Fibroblast of lung (primary cell): ENCODE measurements at places on chromosomes 5 and 9. TPM values are rescaled to one million over a fixed set of nuclear protein-coding genes. Genes with fewer than 3 reads are reported as not detected.

CBY3 gene
- total RNA-seq, result not detected in 2 replicates

RORB gene
- total RNA-seq, result 2.1 and 4.3 TPM in 2 replicates

C9 gene
- under 0.01 and 0.33 TPM in 2 replicates for total RNA-seq

SV2C gene
- total RNA-seq, result not detected in 2 replicates

LECT2 gene
- total RNA-seq, result not detected in 2 replicates

FOXD4L3 gene
- total RNA-seq, result under 0.01 TPM in 1 of 2 replicates, not detected in the other

NDUFS6 gene
- 21.8 and 31.8 TPM in 2 replicates for total RNA-seq
